ENCODE measurements at places on chromosomes 2 and 18. TPM values are rescaled to one million over a fixed set of nuclear protein-coding genes. Genes with fewer than 3 reads are reported as not detected.

Gene SEPTIN10
- 93.4 TPM for total RNA-seq

Gene PER2
- total RNA-seq: 5.9 TPM

Gene DPP4
- total RNA-seq: 636 TPM

Gene AGXT
- total RNA-seq: not detected

Gene UGT1A10
- 0.22 TPM for total RNA-seq
